Fibroblast of skin of abdomen (primary cell): ENCODE measurements at places on chromosomes 4 and X.

GRCh38 chrX:18676470-18676869, 4.6 kb upstream of the RS1 start:
- no peak for DNase-seq

GRCh38 chrX:118975831-118976598, 1.6 kb downstream of the LONRF3 start:
- peak; percentile 4 for DNase-seq

- no peak for DNase-seq
Observed at GRCh38 chr4:125501090-125501489, 186.3 kb downstream of the FAT4 start.

DNA sequence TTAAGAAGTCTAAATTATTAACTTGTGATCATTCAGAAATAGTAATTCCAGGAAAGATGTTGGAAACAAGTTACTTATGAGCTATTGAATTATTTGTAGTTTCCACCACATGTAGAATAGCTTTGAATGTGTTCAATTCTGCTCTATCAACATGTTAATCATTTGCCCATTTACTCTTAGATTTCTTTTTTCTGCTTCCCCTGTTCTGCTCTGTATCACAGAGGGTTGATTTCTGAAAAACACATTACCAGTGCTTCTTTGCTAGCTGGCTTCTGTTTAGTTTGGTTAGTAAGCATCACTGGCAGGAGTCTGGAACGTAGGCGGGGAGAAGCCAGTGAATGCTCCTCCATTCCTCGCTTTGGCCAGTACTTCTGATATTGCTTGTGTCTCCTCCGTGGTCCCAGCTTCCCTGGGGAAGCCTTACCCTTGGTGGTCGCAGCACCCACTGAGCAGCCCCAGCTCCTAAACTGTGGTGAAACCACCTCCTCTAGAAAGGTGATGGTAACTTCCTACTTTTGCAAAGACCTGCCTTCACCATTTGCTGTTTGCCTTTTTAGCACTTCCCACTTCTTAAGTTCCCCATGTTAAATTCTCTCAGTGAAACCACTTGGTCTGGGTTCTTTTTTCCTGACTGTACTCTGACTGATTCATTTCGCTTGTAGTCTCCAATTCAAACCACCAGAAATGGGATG, 40.3 kb upstream of the GALNT7 start:
- DNase-seq, result no peak

DNA sequence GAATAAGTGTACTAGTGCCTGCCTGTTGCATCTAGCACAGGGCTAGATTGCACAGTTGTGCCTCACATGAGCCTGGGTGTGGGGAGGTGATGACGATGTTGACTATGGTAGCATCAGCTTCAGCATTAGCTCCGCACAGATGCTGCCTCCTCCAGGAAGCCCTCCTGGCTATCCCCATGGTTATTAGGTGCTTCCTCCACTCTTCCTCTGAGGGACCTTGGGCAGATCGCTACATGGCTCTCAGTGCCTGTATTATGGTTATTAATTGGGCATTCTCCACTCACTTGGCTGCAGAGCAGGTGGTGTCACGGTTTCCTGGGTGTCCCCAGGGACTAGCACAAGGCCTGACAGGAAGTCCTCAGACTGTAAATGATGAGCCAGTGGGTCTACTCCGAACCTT, 325.6 kb downstream of the ARHGAP10 start:
- DNase-seq, result no peak

- peak; percentile 45 for DNase-seq
Observed at GRCh38 chr4:68375667-68376559, 26.0 kb upstream of the YTHDC1 start.

- DNase-seq, result peak; percentile 82
Observed at GRCh38 chr4:159248384-159249178, 145.7 kb downstream of the RAPGEF2 start.

DNA sequence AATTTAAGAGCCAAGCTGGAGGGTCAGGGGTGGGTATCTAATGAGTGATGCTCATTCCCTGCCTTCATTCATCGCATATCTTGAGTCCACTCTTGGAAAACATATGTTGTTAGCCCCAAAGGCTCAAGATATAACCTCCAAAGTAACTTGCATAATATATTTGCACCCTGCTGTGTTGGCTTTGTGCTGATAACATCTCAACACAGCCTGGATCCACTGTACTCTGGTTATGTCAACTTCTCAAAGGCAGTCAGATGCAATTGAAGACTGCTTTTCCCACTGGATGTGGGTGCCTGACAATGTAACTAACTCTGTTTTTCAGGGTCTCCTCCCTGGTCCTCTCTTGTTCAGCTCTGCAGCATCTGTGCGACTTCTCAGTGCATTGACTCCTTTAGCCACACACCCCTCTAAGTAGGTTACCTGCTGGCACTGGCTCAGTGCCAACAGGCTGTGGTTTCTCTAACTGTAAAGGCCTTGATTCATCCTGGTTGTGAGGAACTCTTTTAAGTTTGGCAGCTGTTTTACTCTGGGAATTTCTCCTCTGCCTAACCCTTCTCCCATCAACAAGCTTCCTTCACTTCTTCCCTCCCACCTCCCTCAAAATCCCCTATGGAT, 28.1 kb downstream of the SLC16A2 start:
- peak; percentile 7 for DNase-seq

GRCh38 chr4:165740911-165741310, 132.1 kb upstream of the TLL1 start:
- no peak for DNase-seq

GRCh38 chr4:1243451-1244080, 5.4 kb downstream of the CTBP1 start:
- DNase-seq, result no peak

- DNase-seq, result peak; percentile 57
Observed at GRCh38 chr4:73668782-73669201, 48.6 kb upstream of the RASSF6 start.

- no peak for DNase-seq
Observed at GRCh38 chr4:48665555-48666186, 114.4 kb downstream of the FRYL start.

GRCh38 chr4:78542373-78542772, 9.2 kb upstream of the ANXA3 start:
- no peak for DNase-seq

- no peak for DNase-seq
Observed at GRCh38 chr4:88880501-88881226, 176.3 kb downstream of the FAM13A start.

- DNase-seq, result peak; percentile 90
Observed at GRCh38 chrX:12949927-12950656, 24.8 kb upstream of the TMSB4X start.

DNA sequence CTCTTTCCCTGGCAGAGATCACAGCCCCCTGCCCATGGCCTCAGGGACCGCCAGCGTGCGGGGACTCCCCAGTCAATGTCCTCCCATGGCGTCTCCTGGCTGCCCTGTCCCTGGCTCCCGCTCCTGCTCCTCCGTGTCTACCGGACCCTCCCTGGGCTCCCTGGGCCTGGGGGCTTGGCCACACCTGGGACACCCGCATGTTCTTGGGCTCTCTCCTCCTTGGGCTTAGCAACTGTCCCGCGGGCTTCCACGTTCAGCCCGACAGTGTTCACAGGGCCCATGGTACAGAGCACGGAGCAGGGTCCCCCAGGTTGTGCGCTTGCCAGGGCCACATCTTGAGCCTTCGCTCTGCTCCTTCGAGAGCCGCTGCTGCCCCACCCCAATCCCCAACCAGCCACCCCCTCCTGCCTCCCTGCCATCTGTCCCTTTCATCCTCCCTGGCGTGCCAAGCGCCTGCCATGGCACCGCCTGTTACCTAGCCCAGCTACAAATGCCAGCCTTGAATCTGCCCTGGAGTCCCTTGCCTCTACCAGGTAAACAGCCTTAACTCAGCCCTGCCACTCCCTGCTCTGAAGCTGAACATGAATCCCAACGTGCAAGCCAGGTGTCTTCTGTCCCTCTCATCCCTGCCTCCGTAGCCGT, 3.9 kb downstream of the AVPR2 start:
- DNase-seq, result no peak

DNA sequence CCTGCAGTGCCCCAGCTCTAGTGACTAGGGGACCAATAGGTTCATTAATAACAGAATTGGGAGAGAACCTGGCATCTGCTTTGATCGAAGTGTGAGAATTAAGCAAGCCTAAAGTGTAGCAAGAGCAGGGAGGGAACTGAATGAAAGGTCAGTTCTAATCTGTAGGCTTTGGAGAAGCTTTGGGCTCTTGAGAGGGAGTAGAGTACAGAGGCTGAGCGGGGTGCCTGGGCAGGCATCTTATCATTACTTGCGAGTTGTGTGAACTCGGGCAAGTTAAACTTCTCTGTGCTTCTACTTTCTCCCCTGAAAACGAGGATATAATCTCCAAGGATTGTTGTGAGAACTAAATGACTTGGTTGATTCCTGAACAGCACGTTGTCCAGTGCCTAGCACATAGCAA, 906 bp upstream of the PARM1 start:
- no peak for DNase-seq

GRCh38 chrX:109624641-109625616, at the start of gene KCNE5:
KCNE5 (minus strand) TSS chrX:109625172; CDS start chrX:109625020, 152 bp downstream.
- no peak for DNase-seq

DNA sequence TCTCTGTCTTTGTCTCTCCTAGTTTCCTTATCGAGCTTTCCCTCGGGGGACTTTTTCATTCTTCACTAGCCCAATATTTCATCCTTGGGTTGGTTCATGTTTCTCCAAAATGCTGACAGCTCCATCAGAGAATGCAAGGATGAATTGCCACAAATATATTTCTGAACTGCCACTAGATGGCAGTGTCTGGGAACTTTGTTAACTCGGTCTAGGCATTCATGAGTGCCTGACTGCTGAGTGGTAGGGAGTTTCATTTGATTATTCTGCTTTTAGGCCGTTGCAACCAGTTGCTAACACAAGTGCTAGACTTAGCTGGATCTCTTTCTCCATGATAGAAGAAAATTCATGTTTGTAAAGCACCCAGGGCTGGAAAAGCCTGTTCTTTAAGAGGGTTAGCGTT, 73.5 kb upstream of the RAP2C start:
- peak; percentile 41 for DNase-seq

DNA sequence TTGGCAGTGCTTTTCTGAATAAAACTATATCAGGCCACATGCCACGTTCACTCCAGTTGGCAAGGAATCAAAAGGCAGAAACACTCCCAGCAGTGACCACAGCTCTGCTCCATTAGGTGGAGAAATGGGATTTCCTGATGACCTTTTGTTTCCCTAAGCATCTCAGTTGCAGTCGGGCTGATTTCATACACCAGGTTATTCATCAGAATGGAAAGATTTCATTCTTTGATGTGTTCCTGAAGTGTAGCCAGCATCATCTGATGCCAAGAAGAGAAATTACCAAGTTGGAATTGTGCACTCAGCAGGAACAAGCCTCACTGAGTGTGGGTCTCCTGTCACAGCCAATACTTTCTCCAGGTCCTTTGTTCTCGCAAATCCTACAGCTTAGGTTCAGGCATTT, 193.7 kb downstream of the SPATA18 start:
- no peak for DNase-seq
